NCI-H2107 (cell line): ENCODE measurements at places on chromosomes 11 and 22.
A peak's percentile ranks its signal among the peaks of the same experiment; 100 is the strongest.

DNA sequence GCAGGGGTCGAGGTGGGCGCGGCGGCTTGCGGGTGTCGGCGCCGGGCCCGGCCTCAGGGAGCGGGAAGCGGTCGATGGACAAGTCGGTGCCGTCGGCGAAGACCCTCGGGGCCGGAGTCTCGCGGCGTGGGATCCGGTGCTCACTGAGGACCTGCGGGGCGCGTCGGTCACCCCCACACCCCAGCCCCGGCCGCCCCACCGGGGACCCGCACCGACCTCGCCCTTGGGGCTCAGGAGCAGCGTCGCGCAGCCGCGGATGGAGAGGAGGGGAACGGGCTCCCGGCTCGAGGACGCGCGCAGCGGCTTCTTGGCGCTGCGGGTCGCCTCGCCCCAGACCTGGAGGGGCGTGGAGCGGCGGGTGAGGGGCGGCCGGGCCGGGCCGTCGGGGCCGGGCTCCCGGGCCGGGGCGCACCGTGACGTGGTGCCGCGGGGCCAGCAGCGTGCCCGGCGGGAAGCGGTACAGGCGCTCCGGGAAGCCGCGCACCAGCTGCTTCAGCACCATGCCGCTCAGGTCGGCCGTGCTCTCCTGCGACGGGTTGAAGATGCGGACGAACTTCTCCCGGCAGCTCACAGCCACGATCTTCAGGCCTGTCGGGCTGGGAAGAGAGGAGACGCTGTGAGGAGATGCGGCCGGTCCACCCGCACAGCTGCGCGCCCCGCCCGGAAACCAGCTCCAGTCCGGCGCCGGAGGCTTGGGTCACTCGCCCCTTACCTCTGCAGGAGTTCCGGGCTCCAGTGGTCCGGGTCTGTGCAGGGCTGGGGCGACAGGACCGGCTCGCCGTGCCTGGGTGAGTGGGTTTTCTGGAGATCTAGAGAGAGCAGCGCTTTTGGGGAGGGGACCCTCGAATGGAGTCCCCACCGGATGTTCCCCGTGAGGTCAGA lies 4.5 kb downstream of the LMNTD2 start:
- DNase-seq, result no peak

GRCh38 chr22:42347281-42347824 lies 76.9 kb upstream of the TCF20 start:
- DNase-seq, result no peak

GRCh38 chr22:40147388-40148176 lies 30.1 kb upstream of the TNRC6B start:
- no peak for DNase-seq

- DNase-seq, result no peak
Measured at GRCh38 chr11:3745161-3745560, 52.2 kb downstream of the NUP98 start.

DNA sequence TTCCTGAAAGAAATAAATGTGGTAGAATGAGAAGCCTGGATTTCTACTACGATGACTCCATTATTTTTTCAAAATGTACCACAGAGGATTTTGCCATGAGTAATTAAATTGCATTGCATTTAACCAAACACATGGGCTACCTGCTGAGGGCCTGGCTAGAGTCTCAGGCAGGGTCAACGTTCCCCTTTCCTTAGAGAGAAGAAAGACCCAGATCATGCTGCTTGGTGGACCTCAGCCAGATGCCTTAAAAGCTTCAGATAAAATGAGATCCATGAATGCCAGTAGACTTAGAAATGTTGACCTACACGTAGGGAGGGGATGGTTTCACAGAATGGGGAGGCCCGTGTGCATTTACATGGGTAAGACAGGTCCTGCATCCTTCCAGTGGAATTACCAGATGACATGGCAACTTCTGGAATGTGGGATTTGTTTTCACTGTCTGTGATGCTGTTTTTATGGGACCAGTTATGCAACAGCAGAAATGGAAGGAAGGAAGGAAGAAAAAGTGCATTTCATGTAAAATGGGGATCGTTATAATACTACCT lies 1069.4 kb downstream of the NTM start:
- no peak for DNase-seq

DNA sequence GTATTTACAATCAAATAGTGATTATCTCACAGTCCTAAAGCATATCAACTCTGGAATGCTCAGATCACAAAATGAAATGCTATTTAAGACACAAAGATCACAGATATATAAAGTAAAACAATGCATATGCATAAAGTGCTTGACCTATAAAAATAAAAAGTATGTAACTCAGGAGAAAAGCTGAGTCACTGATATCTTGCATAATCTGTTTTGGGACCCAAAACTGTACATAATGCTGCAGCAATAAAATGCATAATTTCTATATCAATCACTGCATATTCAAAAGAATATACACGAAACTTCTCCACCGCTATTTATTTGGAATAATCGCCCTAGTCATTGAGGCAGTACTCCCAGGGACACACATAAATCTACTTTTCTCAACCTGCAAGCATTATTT lies 34.9 kb upstream of the GRIA4 start:
- no peak for DNase-seq

GRCh38 chr22:33562501-33562900 lies 357.8 kb downstream of the LARGE1 start:
- DNase-seq, result no peak

DNA sequence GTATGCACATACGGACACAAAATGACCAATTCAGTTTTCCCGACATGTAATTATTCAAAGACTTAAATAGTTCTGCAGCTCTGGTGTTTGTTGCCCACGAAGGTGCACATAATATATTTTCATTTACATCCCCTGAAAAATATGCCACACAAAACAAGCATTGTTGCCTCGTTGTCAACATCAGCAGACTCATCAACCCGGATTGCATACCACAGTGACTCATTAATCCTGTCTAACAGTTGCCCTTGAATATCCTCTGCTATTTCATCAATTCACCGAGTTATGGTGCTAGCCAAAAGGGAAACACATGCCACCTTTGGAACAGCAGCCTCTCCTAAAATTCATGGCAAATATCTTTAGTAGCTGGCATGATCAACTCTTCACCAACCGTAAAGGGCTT lies 582.2 kb downstream of the LRRC4C start:
- DNase-seq, result no peak

DNA sequence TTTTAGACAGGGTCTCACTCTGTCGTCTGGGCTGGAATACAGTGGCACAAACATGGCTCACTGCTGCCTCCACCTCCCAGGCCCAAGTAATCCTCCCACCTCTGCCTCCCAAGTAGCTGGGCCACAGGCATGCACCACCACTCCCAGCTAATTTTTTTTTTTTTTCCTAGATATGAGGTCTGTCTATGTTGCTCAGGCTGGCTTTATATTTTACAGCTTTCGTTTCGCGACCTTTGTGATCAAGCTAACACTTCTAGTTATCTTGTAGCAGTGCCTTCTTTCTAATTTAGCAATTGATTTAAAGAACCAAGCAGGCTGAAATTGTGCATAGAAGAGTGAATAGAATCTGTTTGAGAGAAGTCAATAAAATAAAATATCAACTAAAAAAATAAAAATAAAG lies 11.3 kb downstream of the CKAP5 start:
- no peak for DNase-seq

DNA sequence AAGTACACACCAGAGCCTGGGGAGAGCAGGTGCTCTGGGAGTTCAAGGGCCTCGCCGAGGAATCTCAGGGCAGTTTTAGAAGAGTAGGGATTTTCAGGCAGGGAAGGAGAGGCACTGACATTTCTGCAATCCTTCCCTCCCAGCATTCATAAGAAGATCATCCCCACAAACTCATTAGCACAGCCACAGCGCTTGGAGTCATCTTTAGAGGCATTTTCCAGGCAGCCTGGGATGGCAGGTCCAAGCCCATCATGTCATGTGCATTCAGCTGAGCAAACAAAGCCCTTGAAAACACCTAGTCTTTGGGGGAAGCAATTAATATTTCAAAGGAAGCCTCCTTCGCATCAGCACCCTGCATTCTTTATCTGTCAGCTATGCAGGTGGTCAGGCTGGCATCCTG lies 43.8 kb downstream of the MAP6 start:
- DNase-seq, result no peak

DNA sequence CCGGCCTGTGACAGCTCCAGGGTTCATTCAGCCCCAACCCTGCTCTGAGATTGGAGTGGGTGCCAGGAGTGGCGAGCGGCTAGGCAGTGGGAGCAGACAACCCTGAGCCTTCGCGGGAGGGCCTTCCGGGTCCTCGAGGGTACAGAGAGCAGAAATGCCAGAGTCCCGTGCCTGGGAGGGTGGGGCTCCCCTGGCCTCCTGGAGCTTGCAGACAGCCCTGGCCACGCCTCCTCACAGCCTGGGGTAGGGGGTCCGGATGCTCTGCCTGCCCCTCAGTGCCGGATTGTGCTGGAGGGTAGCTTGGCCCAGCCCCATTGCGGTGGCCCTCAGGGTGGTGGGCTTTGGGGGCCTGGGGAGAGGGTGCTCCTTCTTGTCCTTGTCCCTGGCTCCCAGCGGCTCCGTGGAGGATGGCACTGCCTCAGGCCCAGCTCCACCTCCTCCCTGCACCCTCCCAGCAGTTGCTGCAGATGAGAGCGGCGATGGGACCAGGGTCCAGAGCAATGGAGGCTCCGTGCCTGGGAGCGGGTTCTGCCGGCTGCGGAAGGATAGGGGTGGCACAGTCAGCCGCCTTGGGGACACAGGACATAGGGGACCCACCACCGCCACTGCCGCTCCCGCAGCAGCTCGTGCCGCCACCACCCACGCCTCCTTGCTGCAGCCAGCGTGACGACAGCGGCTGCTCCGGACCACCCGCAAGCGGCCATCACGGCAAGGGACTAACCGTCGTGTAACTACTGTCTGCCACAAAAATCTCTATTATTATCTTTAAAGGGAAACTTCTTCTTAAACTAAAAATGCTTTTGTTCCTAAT lies 34.9 kb upstream of the OR10G7 start:
- no peak for DNase-seq

- no peak for DNase-seq
Measured at GRCh38 chr11:61719978-61720377, 32.5 kb upstream of the MYRF start.

- DNase-seq, result no peak
Measured at GRCh38 chr22:35018995-35019394, 47.0 kb upstream of the ISX start.

DNA sequence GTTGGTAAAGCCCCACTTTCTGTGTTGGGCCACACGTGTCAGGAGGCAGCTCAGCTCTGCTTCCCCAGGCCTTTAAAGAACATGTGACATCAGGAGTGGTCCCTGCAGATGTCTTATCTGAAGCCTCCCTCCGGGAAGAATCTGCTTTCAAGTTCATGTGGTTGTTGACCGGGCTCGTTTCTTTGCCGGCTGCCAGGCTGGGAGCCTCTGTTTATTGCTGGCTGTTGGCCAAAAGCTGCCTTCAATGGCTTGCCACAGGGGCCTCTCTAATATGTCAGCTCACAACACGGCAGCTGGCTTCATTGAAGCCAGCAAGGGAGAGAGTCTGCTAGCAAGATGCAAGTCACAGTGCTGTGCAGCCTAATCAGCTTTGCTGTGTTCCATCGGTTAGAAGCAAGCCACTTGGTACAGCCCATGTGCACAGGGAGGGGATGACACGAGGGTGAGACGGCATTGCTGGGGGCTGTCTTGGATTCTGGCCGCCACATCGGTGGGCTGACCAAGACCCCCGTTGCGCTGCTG lies 14.6 kb downstream of the MRGPRF start:
- DNase-seq, result peak; percentile 59

DNA sequence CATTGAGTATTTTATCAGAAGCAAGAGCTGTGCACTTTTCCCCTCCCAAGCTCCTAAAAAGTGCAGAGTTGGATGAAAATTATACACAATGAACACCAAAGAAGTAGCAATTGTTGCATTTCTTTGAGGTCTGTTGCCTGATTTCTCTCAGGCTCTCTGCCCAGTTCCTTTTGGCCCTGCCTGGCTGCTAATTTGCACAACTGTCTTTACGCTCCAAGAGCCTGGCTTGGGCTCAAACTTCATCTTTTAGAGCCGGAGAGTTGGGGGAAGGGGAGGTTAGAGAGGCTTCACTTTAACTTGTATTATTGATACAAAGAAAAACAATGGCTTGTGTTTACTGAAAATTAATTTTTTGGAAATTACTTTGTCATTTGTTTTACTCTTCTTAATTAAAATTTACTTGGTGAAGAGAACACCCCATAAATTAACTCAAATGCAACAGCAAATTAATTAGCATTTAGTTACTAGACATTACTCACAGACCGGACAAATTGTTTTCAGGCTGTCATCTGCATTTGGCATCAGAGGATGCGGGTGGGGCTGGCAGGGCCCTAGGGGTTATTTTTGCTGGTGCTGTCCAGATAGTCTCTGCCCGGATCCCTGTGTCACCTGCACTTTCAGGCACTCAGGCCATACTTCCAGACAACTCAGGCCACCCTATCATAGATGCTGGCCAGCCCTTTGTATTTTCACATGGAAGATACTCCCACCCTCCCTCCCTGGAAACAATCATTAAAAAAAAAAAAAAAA lies 407.3 kb downstream of the NXPE2 start:
- no peak for DNase-seq

DNA sequence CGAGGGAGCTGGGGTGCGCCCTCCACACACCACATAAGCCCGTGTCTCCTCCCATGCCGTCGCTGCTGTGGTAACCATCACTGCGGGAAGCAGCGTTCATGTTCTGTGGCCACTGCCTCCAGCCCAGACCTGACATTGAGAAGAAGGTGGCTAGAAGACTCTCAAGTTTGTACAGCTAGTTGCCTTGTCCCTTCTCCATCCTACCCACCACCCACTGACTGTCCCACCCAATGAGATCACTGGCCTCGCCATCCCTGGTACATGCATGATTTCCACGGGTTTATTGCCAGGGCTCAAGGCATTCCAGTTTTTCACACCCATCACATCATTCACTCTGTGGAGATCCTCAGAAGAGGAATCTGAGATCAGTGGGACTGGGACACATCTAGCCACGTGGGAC lies 33.0 kb downstream of the AHNAK start:
- no peak for DNase-seq

DNA sequence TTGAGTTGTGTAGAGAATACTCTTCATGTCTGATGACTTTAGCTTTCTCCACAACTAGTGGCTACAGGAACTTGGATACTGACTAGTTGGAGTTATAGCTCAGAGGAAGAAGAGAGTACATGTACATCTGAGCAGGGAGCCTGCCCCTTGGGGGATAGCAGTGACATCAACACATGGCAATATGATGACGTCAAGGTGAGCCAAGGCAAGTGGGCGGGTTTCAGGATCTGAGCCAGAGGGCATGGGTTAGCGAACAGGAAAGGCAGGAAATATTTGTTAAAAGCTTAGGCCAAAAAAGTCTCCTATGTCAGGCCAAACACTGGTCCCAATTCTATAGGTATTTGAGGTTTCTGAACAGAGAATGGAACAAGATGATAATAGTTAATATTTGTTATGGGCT lies 42.0 kb upstream of the HORMAD2 start:
- DNase-seq, result no peak

GRCh38 chr11:133354069-133354468 lies 178.2 kb downstream of the OPCML start:
- DNase-seq, result no peak

GRCh38 chr11:73396251-73396930 lies 20.2 kb downstream of the RELT start:
- no peak for DNase-seq

GRCh38 chr22:50443801-50444625 lies 30.8 kb downstream of the SBF1 start:
- DNase-seq, result no peak

GRCh38 chr11:6319704-6320410 lies 444 bp downstream of the CAVIN3 start:
- no peak for DNase-seq

GRCh38 chr11:37804666-37805065 lies 1206.6 kb upstream of the RAG2 start:
- no peak for DNase-seq
